Endothelial cell of coronary artery (primary cell): ENCODE measurements at places on chromosomes 11 and 22. TPM values are rescaled to one million over a fixed set of nuclear protein-coding genes. Genes with fewer than 3 reads are reported as not detected.

CWC15 gene
- 39.0 and 44.3 TPM in 2 replicates for total RNA-seq

WT1 gene
- 0.99 and 1.1 TPM in 2 replicates for total RNA-seq

RASGRP2 gene
- total RNA-seq: 0.81 and 2.6 TPM in 2 replicates

SLC7A4 gene
- total RNA-seq: not detected in 2 replicates

CRYBB2 gene
- 0.18 TPM in 1 of 2 replicates, not detected in the other for total RNA-seq

OR5AR1 gene
- not detected in 2 replicates for total RNA-seq

ZNF214 gene
- total RNA-seq: 3.5 and 6.1 TPM in 2 replicates

OR4A47 gene
- not detected in 2 replicates for total RNA-seq

HEPN1 gene
- total RNA-seq: 0.09 TPM in 1 of 2 replicates, not detected in the other

PNPLA3 gene
- total RNA-seq: 0.27 and 0.85 TPM in 2 replicates

GPR137 gene
- total RNA-seq: 6.7 and 10.8 TPM in 2 replicates

KCNJ4 gene
- total RNA-seq: not detected in 2 replicates

EMID1 gene
- not detected in 2 replicates for total RNA-seq

GP1BB gene
- 0.54 and 1.6 TPM in 2 replicates for total RNA-seq

SLC22A8 gene
- total RNA-seq: not detected in 2 replicates

ESAM gene
- 70.7 and 78.8 TPM in 2 replicates for total RNA-seq

ART1 gene
- total RNA-seq: not detected in 2 replicates

MPPED1 gene
- total RNA-seq: under 0.01 TPM in 1 of 2 replicates, not detected in the other

OR52A5 gene
- total RNA-seq: not detected in 2 replicates

TRPC6 gene
- total RNA-seq: not detected in 2 replicates

ANKK1 gene
- total RNA-seq: 0.09 TPM in 1 of 2 replicates, not detected in the other

CLCF1 gene
- 2.7 and 3.3 TPM in 2 replicates for total RNA-seq

TMEM191C gene
- 0.38 and 0.54 TPM in 2 replicates for total RNA-seq

NNMT gene
- total RNA-seq: 231 and 378 TPM in 2 replicates

ZBTB16 gene
- total RNA-seq: 8.4 and 28.0 TPM in 2 replicates

VSIG10L2 gene
- total RNA-seq: not detected in 2 replicates

DBX1 gene
- not detected in 2 replicates for total RNA-seq

CLTCL1 gene
- total RNA-seq: 4.2 and 9.9 TPM in 2 replicates

OR4A16 gene
- not detected in 2 replicates for total RNA-seq

TSGA10IP gene
- total RNA-seq: under 0.01 TPM in 1 of 2 replicates, not detected in the other

TRIM51 gene
- not detected in 2 replicates for total RNA-seq

APOA4 gene
- not detected in 2 replicates for total RNA-seq

SMTNL1 gene
- total RNA-seq: not detected in 2 replicates

NDUFC2 gene
- total RNA-seq: 79.4 and 98.3 TPM in 2 replicates

OTOG gene
- total RNA-seq: not detected in 2 replicates

RIMBP3C gene
- under 0.01 and 0.09 TPM in 2 replicates for total RNA-seq

CST6 gene
- total RNA-seq: 0.09 and 0.56 TPM in 2 replicates

OVOL1 gene
- total RNA-seq: not detected in 2 replicates

ARHGAP20 gene
- total RNA-seq: 1.1 TPM in 2 replicates

CCDC81 gene
- 0.72 and 4.0 TPM in 2 replicates for total RNA-seq

OR5B12 gene
- not detected in 2 replicates for total RNA-seq

TYR gene
- total RNA-seq: not detected in 2 replicates

KIF18A gene
- total RNA-seq: 8.9 and 15.4 TPM in 2 replicates

ACTN3 gene
- 0.09 TPM in 1 of 2 replicates, not detected in the other for total RNA-seq

TECTA gene
- total RNA-seq: 0.19 and 0.27 TPM in 2 replicates

C11orf91 gene
- total RNA-seq: 0.38 and 0.54 TPM in 2 replicates

UBQLN3 gene
- 0.09 TPM in 1 of 2 replicates, not detected in the other for total RNA-seq

INPP5J gene
- 0.27 and 0.47 TPM in 2 replicates for total RNA-seq

FAM227A gene
- 0.72 and 2.1 TPM in 2 replicates for total RNA-seq

HTR3A gene
- not detected in 2 replicates for total RNA-seq

ELFN2 gene
- total RNA-seq: 0.09 and 0.47 TPM in 2 replicates

XKR3 gene
- not detected in 2 replicates for total RNA-seq

ARHGAP8 gene
- not detected in 2 replicates for total RNA-seq

ABCC8 gene
- total RNA-seq: not detected in 2 replicates

GRK2 gene
- 34.3 and 40.1 TPM in 2 replicates for total RNA-seq
